ENCODE measurements at places on chromosomes 11 and 22. TPM values are rescaled to one million over a fixed set of nuclear protein-coding genes. Genes with fewer than 3 reads are reported as not detected.

SLC22A9 gene
- not detected for total RNA-seq

TBX10 gene
- not detected for total RNA-seq

PANX1 gene
- 159 TPM for total RNA-seq

KCNK4 gene
- 5.3 TPM for total RNA-seq

SGSM1 gene
- 18.2 TPM for total RNA-seq
